Stimulated activated naive CD8-positive, alpha-beta T cell treated with anti-CD3 and anti-CD28 coated beads, Interleukin-15, Interleukin-2, amounts not matched to agents 100 U/mL and 50 U/mL, for 24 hours (primary cell): ENCODE measurements at places on chromosomes 13 and 19.

DNA sequence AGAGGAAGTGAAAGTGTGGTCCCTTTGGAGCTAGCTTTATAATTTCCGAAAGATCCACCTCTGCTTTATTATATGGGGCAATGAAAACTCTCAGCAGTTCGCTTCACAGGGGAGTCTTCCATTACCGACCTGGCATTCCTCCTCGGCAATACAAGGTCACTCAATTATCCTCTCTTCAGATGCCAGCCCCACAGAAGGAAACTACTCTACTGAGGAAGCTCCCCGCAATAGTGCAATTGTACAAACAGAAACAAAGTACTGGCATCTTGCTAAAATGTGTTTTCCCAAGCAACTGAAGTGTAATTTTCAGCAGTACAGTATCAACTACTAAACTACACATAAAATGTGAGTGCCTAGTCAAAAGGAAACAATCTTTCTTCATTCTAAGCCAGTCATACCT, 702.0 kb downstream of the PCDH9 start:
- DNase-seq = no peak

DNA sequence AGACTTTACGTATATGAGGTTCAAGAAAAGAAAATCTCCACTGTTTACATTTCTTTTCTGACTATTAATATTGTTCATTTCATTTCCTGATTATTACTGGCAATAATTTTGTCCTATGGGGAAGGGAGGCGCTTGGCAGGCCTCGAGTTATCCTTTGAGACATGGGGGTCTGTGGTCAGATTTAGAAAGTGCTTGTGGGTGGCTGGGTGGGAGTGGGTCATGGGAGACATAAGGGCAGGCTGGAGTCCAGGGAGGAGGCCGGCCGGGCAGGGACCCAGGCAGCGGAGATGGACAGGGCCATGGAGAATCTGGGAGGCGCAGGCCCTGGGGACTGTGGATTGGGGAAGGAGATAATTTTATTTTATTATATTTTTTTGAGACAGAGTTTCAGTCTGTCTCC, 40.1 kb downstream of the LTBP4 start:
- DNase-seq = no peak

DNA sequence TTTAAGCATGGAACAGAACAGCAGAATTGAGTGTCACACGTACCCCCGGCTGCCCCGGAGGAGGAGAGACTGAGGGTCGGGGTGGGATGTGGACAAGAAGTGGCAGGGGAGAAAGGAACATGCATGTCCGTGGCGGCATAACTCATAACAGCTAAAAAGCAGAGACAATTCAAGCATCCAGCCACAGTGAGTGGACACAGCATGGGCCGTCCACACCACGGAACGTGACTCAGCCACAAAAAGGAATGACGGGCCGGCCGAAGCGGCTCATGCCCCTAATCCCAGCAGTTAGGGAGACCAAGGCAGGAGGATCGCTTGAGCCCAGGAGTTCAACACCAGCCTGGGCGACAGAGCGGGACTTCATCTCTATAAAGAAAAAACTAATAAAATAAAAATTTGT, 7.6 kb downstream of the DOHH start:
- no peak for DNase-seq

DNA sequence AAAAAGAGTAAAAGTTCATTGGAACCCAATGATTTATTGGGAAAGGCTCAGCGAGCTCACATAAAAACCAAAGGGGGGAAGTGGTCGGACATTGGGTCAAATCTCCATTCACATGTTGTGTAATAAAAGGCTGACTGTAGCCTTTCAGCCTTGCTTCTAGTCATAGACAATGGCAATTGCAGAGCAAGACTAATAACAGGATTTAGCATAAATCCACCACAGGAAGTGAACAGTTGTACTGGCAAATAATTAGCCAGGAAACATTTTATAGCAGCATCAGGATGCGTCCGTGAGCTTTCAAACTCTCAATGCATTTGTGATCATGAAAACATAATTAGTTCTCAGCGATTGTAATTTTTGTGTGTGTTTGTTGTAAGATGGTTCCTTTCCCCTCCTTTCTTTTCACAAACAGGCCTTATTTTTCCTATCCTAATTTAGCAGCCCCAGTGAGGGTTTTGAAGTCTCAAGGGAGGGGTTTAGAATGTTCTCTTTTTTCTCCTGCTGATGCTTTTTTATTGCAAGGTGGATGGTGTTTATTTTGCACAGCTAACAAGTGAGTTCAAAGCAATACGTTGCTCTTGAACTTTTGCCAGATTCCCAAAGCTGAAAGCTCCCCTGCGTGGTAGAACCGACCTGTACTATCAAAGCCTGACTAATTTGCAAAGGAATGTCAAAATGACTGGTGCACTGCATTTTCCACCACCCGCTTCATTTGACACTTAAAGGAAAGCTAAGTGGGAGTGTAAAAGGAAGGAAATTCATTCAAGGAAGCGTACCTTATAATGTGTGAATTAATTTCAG, 105.6 kb downstream of the SPRY2 start:
- DNase-seq = no peak

GRCh38 chr13:41740479-41740878, 220.4 kb downstream of the VWA8 start:
- no peak for DNase-seq

- DNase-seq = no peak
Measured at GRCh38 chr13:40145139-40145538, 489.7 kb downstream of the COG6 start.
